SW 1271 (cell line): ENCODE measurements at places on chromosomes 3 and 15.

DNA sequence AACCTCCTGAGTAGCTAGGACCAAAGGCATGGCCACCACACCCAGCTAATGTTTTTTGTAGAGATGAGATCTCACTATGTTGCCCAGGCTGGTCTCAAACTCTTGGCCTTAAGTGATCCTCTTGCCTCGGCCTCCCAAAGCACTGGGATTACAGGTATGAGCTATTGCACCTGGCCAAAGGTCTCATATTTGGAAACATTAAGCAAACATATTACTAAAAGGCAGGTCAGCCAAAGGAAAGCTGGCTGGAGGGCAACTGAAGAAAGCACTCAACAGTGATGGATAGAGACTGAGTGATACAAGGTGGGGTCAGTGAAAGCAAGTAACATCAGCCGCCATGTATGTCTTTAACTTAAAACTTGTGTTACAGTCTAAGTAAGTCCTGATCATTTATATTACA is 57.5 kb downstream of the TBC1D2B start:
- no peak for DNase-seq

DNA sequence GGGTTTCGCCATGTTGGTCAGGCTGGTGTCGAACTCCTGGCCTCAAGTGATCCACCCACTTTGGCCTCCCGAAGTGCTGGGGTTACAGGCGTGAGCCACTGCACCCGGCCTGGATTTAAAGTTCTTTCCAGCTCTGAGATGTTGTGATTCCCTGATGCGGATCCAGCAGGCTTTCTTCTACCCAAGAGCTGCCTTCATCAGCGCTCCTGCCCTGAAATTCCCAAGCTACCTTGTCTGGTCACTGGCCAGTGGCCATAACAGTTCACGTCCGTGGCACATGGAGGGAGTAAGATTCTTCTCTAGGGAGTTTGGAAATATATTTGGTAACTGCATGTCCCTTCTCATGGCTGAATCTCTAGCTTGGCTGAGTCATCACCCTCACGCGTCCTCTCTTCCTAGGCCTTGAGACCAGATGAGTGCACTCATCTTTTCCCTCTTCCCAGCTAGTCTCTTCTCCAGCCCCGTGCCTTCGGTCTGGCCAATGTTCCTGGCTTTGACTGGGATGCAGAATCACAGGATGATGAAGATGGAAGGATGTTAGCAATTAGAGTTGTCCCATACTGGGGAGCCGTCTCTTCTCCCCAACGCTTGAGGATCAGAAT is 29.8 kb upstream of the APOD start:
- DNase-seq: no peak

DNA sequence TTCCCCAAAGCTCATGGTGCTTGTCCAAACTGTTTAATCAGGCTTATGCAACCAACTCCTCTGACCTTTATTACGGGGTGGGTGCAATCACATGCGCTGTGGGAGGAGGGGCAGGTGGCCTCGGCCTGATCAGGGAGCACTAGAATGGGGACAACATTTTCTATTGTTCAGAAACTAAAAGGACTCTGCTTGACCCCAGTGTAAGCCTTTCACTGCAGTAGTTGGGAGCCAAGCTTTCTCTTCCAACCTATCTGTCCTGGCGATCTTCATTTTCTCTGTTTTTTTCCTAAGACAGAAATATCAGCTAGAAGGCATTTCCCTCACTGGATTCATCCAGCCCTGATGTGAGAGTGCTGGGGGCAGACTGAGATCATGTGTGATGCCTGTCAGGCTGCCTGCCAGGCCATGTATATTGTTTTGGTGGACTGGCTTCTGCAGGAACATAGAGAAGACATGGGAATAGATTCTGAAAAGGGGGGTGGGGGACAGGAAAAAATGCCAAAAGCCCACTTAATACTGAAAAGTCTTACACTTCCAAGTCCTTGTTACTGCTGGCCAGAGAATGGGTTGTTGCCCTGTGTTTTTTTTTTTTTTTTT is 627.0 kb upstream of the TBL1XR1 start:
- DNase-seq: no peak

GRCh38 chr3:109098079-109098644 is 19.8 kb downstream of the MORC1 start:
- no peak for DNase-seq

- DNase-seq: peak; percentile 2
These were observed 55.7 kb downstream of the GALK2 start for GRCh38 chr15:49225572-49226281.

DNA sequence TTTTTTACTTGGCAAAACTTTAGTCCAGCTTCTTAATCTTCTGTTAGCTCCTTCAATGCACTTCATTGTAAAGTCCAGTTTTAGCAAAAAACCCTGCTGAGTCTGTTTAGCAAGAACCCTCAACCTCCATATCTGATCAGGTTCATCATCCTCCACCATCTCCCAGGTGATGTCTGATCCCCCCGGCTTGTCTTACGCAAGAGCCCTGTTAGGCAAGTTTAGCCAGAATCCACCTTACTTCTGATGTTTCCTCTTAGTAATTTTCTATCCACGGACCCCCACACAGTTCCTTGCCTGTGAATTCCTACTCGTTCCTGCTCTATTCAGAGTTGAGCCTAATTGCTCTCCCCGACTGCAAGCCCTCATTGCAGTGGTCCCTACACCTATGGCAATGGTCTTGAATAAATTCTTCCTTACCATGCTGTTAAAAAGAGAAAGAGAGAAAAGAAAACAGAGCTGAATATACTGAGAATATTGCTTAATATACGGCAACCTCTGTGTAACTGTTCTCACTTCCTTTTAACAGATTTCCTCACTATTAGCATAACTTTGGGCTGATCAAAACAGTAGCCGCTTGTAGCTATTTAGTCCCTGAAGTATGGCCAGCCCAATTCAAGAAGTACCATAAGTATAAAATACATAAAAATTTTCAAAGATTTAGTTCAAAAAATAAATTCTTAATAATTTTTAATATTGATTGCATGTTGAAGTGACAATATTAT is 78.7 kb upstream of the MME start:
- DNase-seq: no peak

GRCh38 chr3:112357930-112358780 is 25.2 kb downstream of the CD200 start:
- no peak for DNase-seq

DNA sequence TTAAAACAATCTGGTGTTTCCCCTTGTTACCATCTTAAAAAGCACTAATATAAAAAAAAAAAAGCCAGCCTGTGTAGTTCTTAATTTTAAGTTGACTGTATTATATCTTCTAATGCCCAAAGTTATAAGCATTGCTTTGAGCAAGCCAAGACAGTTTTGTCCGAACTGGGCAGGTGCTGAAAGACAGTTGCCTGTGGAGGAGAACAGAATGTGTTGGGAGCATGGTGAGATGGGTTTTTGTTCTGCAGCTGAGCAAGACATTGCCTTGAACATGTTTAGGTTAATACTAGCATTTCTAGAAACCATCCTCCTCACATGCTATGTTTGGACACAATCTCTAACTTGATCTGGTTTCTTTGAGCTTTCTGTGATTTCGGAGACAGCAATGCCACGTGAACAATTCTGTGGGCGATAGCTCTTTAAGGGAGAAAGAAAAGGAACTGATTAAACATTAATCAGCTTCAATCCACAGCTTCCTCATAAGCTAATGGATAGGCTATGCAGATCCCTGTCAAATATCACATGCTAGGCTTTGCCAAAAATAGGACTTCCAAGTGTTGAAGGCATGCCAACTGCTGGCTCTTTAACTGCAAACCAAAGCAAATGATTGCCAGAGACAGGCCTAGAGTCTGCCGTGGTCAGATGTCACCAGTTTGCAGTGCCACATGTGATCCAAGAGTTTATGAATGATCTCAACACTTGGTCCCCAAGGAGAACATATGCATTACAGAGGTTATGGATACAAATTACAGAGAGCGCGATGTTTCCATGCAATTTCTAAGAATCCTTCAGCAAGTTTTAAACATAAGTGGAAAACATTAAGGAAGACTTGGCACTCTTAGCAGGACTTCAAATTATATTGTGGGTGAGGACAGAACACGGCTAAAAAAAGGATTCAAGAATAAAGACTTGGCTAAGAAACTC is 428.1 kb downstream of the ROBO2 start:
- DNase-seq: no peak

DNA sequence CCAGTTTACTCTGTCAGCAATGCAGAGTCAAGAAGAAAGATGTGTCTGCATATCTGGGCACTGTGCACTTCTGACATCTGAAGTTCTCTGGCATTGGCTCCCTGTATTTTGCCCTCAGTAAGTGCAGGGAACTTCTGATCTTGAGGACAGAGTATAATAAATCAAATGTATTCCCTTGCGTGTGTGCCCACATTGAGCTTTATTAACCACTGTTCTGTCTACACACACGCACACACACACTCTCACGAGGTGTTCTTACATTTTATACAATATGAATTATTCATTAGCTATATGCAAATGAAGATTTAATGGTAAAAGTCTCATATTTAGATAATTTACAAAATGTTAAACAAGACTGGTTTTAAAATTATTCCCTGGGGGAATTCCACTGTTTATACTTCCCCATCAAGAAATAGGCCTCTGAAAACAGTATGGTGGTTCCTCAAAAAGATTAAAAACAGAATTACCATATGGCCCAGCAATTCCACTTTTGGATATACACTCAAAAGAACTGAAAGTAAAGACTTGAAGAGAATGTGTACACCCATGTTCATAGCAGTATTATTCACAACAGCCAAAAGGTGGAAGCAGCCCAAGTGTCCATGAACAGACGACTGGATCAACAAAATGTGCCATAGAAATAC is 24.6 kb upstream of the ANPEP start:
- DNase-seq: no peak

- no peak for DNase-seq
These were observed 639.8 kb downstream of the MAGI1 start for GRCh38 chr3:65398953-65399352.

DNA sequence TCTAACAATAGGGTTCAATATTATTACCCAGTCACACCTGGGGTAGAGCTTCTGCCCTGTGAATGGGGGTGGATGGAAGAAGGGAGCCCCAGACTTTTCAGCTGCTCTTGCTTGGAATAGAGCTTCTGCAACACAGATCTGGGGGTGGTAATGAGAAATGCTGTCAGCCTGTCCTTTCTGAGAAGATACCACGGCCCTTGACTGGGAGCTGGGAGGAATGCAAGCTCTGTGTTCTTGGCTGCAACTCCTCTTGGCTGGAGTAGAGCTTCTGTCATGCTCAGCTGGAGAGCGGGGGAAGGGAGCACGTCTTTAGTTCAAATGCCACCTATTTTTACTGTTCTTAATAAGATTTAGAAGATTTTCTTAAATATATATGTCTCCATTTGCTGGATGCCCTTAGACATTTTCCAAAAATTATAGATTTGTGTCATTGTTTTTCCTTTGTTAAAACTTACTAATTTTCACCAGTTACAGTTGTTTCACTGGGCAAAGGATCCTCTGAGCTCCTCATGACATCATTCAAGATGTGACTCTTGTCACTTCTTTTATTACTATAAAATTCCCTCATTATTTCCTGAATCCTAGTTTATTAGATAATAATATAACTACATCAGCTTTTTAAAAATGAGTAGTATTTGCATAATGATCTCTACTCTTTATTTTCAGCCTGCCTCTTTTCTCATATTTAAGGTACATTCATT is 180.0 kb upstream of the TGFBR2 start:
- DNase-seq: no peak

DNA sequence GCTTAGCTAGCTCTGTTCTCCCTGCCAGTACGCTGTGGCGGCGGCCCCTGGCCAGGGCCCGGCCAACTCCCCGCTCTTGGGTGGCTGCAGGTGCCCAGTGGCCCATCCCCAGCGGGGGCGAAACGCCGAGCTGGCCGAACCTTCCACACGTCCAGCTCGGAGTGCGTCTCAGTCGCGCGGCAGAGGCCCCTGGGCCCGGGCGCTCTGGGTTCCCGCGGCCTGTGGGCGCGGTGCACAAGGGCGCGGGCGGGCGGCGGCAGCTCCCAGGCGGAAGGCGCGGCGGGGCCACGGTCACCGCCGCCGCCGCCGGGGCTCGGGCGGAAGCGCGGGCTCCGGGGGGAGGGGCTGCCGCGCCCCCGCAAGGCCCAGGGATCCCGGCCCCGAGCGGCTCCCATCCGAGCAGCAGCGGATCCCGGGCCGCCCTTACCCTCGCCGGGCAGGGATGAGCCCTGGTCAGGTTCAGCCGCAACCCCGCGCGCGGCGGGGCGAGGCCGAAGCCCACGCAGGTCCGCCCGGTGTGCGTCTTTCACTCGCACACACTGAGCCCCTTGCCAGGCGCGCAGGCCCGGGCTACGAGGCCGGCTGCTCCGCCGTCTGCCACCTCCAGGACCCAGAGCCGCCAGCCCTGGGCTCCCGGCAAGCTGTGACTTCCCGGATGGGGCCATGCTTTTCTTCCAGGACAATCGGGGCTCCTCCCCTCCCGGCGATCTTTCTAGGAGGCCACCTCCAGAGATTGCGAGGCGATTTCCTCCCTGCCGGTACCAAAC is 54.2 kb downstream of the CCDC54 start:
- DNase-seq: peak; percentile 69
